ENCODE measurements at places on chromosomes 1 and 21.

DNA sequence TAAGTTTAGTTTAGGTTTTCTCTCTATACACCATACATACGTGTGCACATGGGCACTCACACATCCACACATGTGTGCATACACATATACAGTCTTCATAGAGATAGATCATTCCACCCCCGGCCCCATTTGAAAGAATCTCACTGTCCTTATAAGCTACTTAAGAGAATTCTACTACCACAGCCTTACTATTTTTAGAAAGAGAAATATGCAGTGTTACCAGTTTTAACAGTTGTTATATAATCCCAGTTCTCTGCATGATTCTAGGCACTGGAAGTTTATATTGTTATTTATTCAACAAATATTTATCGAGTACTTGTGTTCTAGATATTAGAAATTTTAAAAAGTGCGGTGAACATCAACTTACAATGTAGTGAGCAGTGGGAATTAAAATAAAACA is 41.5 kb downstream of the KCTD3 start:
- DNase-seq = no peak

DNA sequence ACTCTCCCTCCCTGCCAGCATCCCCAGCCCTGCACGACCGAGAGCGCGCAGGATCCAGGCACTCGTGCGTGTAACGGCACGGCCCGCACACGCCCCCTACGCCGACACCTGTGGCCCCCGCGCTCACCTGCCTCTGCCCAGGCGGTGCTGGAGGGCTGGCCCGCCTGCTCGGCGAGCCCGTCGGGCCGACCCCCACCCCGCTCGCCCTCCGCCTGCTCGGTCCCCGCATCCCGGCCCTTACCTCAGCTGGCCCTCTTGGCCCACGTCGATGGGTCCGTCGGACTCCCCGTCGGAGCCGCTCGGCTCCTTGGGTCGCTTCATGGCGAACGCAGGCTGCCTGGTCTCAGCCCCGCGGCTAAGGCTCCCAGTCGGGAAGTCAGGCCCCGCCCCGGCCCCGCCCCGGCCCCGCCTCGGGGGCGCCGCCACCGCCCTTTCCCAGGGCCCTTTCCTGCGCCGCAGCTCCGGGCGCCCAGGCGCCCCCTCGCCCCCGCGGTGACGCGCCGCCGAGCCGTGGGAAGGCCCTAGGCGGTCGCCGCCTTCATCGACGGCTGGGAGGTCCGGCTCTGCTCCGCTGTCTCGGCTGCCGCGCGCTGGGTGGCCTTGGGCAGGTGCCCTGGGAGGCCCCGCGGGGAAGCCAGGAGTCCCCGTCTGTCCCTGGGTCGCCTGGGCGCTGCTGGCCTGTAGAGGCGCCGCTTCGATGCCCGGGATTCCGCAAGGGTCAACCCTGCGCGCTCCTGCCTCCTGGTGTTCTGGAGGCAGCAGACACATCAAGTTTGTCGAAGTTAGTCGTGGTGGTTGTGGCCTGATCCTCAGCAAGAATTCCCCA is at the start of gene HEYL:
HEYL (minus strand) TSS at position 339 of the 826 bp plus-strand sequence; CDS start at position 321, 18 bp downstream.
- peak; percentile 21 for DNase-seq

- DNase-seq = no peak
These were observed 69.2 kb downstream of the NME7 start for GRCh38 chr1:169298441-169298840.

GRCh38 chr1:101509370-101509769 is 272.6 kb downstream of the S1PR1 start:
- no peak for DNase-seq

- DNase-seq = no peak
These were observed 5.2 kb downstream of the FCRL3 start for GRCh38 chr1:157695417-157695816.

DNA sequence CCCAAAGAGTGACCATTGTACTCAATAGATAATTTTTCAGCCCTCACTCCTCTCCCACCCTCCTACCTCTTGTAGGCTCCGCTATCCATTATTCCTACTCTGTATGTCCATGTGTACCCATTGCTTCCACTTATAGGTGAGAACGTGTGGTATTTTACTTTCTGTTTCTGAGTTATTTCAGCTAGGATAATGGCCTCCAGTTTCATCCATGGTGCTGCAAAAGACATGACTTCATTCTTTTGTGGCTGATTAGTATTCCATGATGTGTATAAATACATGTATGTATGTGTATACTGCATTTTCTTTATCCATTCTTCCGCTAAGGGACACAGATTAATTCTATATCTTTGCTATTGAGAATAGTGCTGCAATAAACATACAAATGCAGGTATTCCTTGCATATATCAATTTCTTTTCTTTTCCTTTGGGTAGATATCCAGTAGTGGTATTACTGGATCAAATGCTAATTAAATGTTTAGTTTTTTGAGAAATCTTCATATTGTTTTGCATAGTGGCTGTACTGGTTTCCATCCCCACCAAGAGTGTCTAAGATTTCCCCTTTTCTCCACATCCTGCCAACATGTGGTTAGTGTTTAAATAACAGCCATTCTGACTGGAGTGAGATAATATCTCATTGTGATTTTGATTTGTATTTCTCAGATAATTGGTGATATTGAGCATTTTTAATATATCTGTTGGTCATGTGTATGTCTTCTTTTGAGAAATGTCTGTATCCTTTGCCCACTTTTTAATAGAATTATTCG is 4.9 kb downstream of the LY9 start:
- no peak for DNase-seq
